NCI-H2171 (cell line): ENCODE measurements at places on chromosomes 2 and 18.

GRCh38 chr2:119469661-119470297 lies 38.1 kb downstream of the TMEM37 start:
- no peak for DNase-seq

DNA sequence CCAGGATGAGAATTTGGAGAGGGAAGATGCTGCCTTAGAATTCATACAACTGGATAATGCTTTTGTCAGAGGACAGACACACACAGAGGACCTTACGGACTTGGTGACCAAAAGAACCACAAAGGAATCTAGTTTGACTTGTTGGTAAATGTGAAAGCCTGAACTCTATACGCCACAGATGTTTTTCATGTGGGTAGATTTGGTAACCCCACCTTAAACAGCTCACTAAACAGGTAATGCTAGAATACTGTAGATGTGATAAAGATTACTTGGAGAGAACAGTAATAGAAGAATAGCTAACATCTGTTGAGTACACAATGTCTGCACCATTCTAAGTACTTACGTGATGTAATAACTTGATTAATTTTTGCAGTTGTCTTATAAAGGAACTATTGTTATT lies 24.1 kb downstream of the ANXA4 start:
- no peak for DNase-seq

- no peak for DNase-seq
Measured at GRCh38 chr2:100186126-100186525, 43.7 kb upstream of the AFF3 start.

GRCh38 chr2:216428618-216429350 lies 16.5 kb downstream of the SMARCAL1 start:
- DNase-seq, result no peak

DNA sequence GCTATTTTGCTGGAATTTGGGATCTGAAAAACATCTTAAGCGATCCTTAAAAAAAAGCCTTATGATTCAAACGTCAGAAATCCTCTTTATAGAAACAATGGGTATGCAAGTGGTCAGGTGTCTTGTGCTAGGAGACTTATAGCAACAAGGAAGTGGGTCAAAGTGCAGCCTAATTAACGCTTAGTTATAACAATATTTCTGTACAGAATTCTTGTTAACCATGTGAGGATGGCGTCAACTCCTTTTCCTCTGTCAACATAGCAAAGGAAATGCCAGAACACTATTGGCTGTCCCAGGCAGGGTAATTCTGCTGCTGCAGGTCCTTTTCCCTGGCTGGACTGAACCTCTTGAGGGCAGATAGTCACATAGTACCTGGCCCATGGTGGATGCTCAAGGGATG lies 189.4 kb downstream of the MSH2 start:
- no peak for DNase-seq

GRCh38 chr18:48921305-48922225 lies 29.2 kb downstream of the SMAD7 start:
- DNase-seq, result no peak

GRCh38 chr2:180670302-180671003 lies 310.0 kb upstream of the UBE2E3 start:
- DNase-seq, result no peak

- DNase-seq, result no peak
Measured at GRCh38 chr18:25805323-25805722, 285.1 kb downstream of the SS18 start.
